GM13977 (cell line): ENCODE measurements at places on chromosomes 5 and 9.

- no peak for DNase-seq
Observed at GRCh38 chr5:178259623-178260536, 27.3 kb upstream of the PHYKPL start.

GRCh38 chr9:29393064-29393463 is 1819.8 kb upstream of the C9orf72 start:
- no peak for DNase-seq

DNA sequence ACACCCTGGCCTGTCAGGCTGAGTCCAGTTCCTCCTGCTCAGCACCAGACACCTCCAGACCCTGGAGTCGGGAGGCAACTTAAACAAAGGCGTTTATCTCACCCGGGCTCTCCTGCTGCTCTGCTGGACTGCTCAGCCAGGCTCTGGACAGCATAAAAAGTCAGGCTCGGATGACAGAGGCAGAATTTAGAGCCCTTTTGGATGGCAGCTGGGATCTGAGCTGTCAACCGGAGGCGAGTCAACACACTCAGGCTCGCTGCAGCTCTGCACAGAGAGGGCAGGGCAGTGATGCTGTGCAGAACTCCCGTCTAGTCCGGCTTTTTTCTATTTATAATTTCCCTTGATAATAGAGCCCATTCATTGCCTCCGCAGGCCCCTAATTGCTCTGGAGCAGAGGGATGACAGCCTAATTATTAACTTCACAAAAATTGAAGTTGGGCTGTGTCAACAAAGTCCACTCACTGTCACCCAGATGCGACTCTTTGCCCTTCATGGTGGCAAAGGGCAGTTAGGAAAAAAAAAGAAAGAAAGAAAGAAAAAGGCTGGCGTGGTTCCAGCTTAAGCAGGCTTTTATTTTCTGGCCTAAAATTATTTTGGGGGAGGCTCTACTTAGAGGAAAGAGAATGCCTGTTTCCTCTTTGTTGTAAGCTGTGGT is 37.6 kb downstream of the STC2 start:
- DNase-seq = no peak

- no peak for DNase-seq
Observed at GRCh38 chr5:1204693-1205242, 3.4 kb downstream of the SLC6A19 start.

GRCh38 chr5:58477760-58478376 is 13.4 kb upstream of the GAPT start:
- DNase-seq = no peak

- peak; percentile 49 for DNase-seq
Observed at GRCh38 chr9:38641985-38642864, 21.8 kb upstream of the ANKRD18A start.

DNA sequence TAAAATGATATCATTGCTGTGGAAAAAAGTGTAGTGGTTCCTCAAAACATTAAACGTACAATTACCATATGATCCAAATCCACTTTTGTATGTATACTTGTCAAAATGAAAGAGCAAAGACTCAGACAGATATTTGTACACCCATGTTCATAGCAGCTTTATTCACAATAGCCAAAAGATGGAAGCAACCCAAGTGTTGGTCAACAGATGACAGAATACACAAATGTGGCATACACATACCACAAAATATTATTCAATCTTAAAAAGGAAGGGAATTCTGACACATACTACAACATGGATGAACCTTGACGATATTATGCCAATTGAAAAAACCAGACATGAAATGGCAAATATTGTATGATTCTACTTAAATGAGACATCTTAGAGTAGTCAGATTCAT is 524.5 kb upstream of the WWC1 start:
- no peak for DNase-seq
